Epithelial cell of alveolus of lung (primary cell): ENCODE measurements at places on chromosomes 3 and 15. TPM values are rescaled to one million over a fixed set of nuclear protein-coding genes. Genes with fewer than 3 reads are reported as not detected.

NOX5 gene
- 0.39 TPM in 1 of 2 replicates, not detected in the other for total RNA-seq

KLHDC8B gene
- 15.4 and 42.7 TPM in 2 replicates for total RNA-seq

CTXN2 gene
- not detected in 2 replicates for total RNA-seq

IGSF10 gene
- 1.6 and 3.7 TPM in 2 replicates for total RNA-seq

PPP1R14D gene
- not detected in 2 replicates for total RNA-seq

OXTR gene
- 0.72 and 4.3 TPM in 2 replicates for total RNA-seq

INSYN1 gene
- total RNA-seq: 0.52 and 2.0 TPM in 2 replicates

RAB8B gene
- total RNA-seq: 39.0 and 44.0 TPM in 2 replicates
